ENCODE measurements at places on chromosomes 3 and 15.

DNA sequence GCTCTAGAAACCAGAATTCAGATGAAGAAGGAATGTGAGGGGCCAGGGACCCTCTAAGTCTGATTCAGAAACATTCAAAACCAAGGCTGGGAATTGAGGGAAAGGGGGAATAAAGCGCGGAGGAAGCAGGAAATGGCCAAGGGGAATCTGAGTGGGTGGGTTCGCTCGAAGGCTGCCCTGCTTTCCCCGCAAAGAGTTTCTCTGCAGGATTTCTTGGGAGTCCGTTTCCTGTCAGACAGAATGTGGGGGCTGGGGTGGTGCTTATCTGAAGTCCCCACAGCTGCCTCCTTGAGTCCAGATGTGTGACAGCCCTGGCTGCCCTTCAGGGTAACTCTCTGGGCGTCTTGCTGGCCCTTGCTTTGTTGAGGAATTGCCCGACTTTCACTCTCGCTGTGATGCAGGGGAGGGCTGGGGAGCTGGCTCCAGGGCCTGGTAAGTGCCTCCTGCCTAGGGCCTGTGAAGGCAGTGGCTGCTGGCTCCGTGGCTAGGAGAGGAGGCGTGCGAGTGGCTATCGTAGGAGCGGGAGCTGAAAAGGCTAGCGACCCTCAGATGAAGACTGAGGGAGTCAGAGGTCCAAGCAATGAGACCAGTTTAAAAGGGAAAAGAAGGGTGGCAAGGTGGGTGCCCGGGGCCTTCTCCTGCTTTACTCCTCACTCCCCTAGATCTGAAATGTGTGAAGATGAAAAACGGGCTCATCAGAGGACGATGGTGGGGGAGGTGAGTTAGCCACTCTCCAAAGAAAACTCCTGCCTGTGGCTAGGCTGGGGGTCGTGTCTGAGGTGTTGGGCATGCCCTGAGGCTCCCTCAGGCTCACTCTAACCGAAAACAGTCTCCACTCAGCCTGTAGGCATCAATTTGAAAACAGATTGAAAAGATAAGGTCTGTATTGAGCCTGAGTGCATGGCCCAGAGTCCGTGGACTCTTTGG is 143.9 kb upstream of the UMPS start:
- DNase-seq = no peak

GRCh38 chr3:156230278-156230900 is 110.0 kb downstream of the KCNAB1 start:
- no peak for DNase-seq

DNA sequence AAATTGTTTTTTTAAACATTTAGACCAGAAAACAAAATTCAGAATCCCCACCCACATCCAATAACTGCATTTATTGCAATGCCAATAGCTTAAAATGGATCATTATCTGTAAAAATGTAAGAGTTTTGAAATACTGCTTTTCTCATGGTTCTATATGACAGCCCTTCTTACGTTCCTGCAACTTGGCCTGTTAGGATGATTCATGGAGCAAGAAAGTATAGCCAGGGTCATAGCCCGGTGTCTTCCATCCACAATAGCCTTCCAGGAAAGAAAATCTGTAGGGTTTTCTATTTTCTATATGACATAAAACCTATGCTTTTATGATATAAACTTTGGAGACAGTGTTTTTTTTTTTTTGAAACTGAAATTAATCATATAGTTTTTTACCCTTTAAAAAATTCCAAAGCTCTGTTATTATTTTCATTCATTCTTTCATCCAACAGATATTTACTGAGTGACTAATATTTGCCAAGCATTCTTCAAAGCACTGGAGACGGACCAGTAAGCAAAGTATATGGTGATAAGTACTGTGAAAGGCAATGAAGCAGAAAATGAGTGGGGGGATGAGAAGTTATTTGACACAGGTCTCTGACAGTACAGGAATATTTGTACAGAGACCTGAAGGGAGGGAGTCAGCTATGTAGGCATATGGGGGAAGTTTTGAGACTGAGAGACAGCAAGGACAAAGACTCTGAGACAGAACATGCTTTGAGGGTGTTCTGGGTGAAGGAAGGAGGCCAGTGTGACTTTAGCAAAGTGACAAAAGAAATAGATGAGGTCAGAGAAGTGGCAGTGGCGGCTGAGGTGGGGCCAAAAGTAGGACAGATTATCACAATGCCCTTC is 29.0 kb upstream of the SLC2A2 start:
- no peak for DNase-seq

DNA sequence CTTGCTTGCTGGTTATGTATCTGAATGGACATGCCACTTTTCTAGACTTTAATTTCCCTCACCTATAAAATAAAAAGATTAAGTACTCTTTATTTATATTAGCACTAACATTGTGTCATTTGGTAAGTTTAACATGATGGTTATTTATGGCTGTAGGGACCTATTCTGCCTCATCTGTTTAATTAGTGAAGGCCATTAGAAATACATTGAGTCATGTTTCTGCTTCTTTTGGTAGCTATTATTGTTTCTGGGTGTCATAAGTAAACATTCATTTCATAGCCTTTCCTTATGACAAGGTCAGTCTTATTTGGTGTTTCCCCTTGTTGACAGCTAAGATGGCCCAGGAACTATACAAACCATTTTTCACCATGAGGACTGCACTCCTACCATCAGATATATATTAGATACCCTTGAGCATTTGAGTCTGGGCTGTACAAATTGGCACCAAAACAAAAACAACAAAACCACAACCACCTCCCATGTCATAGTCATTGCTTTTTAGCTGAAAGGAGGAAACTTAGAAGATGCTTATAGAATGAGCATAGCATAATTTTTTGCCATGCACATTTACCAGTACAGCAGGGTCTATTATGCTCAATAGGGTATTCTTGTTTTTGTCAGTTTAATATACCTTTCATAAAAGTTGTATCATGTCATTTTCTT is 39.3 kb downstream of the SRP14 start:
- DNase-seq = no peak

DNA sequence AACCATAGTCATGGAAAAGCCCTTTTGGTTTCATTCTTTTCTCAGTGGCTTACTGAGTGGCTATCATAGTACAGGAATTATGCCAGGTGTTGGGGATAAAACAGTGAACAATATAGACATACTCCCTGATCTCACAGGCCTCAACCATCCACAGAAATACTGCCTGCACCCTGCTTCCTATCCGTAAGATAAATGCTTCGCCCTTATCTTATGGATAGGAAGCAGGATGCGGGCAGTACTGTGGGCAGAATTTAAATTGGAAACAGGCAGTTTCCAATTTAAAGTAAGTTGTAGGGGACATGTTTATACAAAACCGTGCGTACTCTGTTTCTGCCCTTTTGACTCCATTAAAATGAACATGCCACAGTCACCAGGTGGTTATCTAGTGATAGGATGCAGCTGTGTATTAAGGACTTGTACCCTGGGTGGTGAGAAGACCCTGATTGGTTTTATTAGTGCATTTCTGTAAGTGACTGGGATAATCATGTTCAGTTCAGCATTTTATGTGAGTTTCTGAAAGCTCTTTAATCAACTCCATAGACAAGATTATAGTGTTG is 141.8 kb upstream of the BHLHE40 start:
- no peak for DNase-seq

DNA sequence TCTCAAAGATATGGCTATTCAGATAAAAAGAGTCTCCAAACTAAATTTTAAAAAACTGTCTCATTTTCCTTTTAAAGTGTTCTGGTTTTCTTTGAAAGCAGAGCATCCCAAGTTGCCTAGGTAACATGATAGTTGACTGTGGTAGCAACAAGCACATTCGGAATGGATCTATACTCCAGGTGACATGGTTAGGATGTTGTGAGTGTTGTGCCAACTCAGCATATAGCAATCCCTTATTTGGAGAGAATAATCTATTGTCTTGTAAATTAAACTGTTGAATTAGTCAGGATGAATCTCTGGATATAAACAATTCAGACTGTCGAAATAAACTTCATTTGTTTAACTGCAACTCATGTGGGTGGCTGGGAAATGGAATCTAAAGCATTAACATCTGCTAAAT is 418.6 kb downstream of the TUSC7 start:
- no peak for DNase-seq

GRCh38 chr3:186365202-186365974 is 3.4 kb upstream of the DGKG start:
- DNase-seq = no peak

DNA sequence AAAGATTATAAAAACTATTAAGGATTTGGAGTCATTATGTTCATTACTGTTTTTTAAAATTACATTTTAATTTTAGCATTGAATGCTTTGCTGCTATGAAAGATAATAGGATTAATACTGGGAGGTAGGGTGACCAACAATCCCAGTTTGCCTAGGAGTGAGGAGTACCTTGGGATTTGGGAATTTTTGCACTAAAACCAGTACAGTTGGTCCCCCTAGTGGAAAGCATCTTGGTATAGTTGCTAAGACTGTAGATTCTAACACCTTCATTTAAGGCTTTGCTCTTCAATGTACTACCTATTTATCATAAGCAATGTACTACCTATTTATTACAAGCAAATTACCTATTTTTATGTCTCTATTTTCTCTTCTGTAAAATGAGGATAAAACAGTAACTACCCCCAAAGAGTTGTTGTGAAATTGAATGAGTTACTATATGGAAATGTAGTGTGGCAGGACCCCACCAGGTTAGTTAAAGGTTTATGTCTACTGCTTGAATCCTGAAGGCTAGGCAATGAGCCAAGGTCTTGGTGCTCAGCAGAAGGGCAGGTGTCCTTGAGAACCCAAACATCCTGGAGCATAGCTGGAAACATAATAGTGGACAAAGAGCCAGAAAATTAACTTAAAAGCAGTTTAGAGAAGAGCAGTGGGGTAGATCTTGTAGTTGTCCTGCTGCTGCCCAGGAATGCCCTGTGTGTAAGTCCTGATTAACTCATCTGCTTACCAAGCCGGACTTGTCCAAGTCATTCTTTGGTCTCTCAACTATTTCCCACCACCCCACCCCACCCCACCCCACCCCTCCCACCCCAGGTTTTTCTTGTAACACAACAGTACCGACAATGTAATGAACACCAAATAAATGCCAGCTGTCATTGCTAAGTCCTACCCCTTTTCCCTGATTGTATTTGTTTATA is 49.2 kb upstream of the NMD3 start:
- no peak for DNase-seq

GRCh38 chr3:151483961-151484520 is 23.2 kb upstream of the IGSF10 start:
- DNase-seq = no peak

DNA sequence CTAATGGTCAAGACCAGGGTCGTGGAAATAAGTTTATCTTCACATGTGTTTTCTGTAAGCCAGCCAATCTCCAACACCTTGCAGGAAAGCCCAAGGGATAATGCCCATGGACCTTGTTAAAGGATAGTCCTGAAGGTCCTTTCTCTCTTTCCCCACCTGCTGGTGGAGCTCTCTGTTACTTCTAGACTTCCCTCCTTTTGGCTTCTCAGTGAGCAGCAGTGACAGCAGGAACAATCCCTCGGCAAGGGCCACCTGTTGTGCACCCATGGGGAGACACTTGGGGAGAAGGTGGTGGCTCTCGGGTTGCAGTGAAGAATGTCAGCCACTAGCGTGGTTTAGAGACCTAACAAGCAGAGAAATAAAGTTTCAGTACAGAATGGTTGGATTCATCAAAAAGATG is 84.0 kb upstream of the OSBPL11 start:
- no peak for DNase-seq

DNA sequence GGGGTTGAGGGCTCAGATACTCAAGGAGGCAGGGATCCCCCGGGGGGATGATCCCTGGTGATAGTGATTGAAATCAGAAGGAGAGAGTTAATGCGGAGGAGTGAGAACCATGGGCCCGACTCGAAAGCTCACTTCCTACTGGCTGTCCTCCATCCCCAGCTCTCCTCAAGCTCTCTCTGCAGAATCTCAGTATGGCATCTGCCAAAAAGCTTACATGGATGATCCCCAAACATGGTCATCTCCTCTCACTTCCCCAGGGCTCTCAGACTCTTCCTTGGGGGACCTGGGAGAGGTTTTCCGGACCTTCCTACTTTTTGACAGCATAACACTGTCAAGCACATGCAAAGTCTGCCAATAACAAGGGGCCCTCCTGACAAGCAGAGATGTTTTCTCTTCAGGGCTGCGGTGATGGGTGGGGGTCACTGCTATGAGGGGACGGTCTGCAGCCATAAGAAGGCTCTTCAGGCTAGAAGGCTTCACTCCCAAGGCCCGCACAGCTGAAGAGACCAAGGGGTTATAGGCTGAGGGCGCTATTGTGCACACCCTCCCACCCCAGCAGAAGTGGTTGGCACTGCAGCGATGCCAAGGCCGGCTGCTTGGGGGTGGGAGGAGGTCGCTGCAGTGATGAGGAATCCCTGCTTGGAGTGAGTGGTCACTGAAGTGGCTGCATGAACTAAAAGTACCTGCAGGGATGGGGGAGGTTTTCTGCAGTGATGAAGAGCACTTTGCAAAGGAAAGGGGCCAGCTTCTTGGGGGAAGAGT is 828 bp upstream of the VWA5B2 start:
- no peak for DNase-seq

- DNase-seq = no peak
These were observed 62.8 kb downstream of the SLCO2A1 start for GRCh38 chr3:133966954-133967353.

- no peak for DNase-seq
These were observed 7.6 kb upstream of the TRH start for GRCh38 chr3:129966876-129967275.

GRCh38 chr3:128784843-128785242 is 58.9 kb downstream of the RAB7A start:
- no peak for DNase-seq

DNA sequence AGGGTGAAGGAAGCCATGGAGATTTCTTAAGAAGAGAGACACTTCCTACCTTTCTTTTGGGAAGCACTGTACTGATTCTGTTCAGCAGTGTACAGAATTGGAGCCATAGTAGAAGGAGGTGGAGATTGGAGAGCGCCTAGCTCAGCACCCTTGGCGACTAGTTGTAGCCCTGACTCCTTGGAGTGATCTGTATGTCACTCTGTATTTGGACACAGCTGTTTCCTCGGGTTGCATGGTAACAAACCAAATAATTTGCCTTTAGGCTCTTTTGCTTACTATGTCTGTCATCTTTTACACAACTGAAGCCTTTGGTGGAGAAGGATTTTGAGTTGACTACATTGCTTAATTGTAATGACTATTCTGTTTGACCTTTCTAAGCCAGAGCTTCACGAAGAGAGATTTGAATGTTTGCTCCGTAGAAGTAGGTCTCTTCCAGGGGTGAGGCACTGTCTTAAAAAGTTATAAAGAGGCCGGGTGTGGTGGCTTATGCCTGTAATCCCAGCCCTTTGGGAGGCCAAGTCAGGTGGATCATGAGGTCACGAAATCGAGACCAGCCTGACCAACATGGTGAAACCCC is 77.1 kb downstream of the AKAP13 start:
- DNase-seq = no peak

DNA sequence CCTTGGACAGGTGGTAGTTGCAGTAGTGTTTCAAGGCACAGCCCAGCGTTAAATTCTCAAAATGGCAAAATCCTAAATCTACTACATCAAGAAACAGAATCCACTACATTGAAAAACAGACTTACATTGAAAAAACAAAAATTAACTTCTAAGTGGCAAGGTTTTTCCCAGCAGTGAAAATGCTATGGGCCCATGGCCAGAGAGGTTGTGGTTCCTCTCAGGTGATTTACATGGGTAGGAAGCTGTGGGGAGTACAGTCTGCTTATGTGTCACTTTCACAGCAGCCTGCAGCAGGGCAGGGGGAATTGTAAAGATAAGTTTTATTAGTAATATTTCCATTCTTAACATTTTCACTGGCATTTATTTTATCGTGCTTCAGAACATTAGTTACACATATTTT is 24.9 kb downstream of the TTC14 start:
- no peak for DNase-seq

GRCh38 chr15:93491291-93491690 is 402.3 kb upstream of the RGMA start:
- no peak for DNase-seq

Data from NCI-H187 (cell line).